Muscle of arm (tissue), 14 donors: ENCODE measurements at places on chromosomes 4 and X. TPM values are rescaled to one million over a fixed set of nuclear protein-coding genes. Genes with fewer than 3 reads are reported as not detected.

- no peak for DNase-seq
Measured at GRCh38 chr4:15182600-15183220, 180.4 kb downstream of the CPEB2 start.

- DNase-seq: peak; percentile 61
Measured at GRCh38 chrX:15349046-15349445, 13.7 kb upstream of the PIGA start.

BGN gene
- 85.3 TPM for polyA plus RNA-seq

- DNase-seq: no peak
Measured at GRCh38 chr4:77989968-77990367, 67.2 kb upstream of the FRAS1 start.

GRCh38 chr4:55269470-55269869, 76.6 kb upstream of the SRD5A3 start:
- DNase-seq: no peak

GRCh38 chr4:117326091-117326490, 240.7 kb upstream of the TRAM1L1 start:
- DNase-seq: no peak

GRCh38 chrX:153776120-153776599, 4.7 kb upstream of the SRPK3 start:
- no peak for DNase-seq
